GM04503 (cell line): ENCODE measurements at places on chromosomes 3 and 15.

- no peak for DNase-seq
Measured at GRCh38 chr3:156770699-156771414, 55.3 kb upstream of the LEKR1 start.

DNA sequence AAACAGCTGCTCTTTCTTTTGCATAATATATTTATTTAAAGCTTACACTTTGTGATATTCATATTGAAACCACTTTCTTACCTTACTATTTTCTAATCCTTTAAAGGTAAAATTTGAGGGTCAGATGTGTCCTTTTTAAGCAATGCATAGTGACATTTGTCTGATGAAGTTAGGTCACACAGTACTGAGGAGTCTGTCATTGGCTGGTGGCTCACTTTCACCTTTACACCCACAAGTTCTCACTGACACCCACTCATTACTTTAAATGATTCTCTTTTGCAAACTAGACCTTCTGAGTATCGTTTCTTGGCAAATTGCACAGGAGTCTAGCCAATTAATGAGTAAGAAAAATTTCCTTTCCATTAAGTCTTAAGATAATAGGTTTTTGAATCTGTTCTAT lies 758.3 kb upstream of the ARPP21 start:
- no peak for DNase-seq

DNA sequence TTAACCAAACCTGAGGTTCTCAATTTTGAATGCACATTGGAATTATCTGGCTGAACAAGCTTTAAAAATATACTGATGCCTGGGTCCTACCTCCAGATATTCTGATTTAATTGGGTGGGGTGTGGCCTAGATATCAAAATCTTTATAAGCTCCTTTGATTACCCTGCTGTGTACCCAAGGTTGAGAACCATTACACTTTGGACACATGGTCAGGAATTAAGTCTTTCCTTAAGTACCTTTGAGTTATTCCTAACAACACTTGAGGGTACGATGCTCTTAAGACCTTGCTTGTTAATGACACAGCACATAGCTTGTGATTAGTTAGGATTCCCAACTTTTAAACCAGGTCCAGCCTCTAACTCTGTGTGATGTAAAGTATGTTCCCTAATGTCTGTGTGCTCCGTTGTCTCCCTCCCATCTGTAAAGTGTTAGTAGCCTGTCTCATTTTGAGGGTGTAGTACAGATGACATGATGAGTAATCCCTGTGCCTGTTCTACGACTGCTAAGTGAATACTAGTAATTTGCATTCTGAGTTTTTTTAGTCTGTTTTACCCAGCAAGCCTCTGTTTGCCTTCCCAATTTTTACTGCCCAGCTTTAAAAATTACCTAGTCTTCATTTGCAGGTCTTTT lies 154.9 kb downstream of the KLHL25 start:
- no peak for DNase-seq

GRCh38 chr15:90530250-90531051 lies 728 bp downstream of the CRTC3 start:
- no peak for DNase-seq

GRCh38 chr15:92896561-92896960 lies 3.6 kb upstream of the CHD2 start:
- DNase-seq, result no peak

GRCh38 chr15:60774829-60775463 lies 296.0 kb upstream of the ICE2 start:
- no peak for DNase-seq

DNA sequence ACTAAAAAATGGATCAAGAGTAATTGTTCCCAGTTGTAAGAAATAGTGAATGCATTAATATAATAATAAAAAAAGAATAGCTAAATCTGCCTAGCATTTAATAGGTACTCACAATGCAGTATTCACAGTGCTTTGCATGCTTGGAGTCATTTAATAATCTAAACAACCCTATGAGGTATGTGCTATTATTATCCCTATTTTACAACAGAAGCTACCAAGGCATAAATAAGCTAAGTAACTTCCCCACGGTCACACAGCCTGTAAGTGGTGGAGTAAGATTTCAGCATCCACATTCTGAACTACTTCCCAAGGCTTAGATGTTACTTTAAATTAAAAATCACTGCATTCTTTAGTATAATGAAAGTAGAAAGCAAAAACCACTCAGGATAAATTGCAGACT lies 102.9 kb downstream of the PLCH1 start:
- DNase-seq, result no peak

DNA sequence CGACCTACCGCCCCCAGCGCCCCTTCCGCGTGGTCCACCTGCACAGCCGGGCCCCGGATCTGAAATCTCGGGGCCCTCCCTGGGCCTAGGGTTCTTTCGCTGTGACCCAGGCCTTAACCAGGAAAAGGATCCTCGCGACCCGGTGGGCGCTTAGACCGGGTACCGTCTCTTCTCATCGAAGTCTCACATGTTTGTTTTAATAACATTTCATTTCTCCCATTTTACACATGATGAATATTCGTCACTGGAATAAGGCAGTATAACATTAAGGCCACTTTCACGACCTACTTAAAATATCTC lies 277 bp upstream of the DALRD3 start:
- DNase-seq, result no peak

- no peak for DNase-seq
Measured at GRCh38 chr3:39432342-39432741, 25.8 kb downstream of the RPSA start.

GRCh38 chr3:134064081-134064480 lies 34.4 kb upstream of the SLCO2A1 start:
- no peak for DNase-seq

DNA sequence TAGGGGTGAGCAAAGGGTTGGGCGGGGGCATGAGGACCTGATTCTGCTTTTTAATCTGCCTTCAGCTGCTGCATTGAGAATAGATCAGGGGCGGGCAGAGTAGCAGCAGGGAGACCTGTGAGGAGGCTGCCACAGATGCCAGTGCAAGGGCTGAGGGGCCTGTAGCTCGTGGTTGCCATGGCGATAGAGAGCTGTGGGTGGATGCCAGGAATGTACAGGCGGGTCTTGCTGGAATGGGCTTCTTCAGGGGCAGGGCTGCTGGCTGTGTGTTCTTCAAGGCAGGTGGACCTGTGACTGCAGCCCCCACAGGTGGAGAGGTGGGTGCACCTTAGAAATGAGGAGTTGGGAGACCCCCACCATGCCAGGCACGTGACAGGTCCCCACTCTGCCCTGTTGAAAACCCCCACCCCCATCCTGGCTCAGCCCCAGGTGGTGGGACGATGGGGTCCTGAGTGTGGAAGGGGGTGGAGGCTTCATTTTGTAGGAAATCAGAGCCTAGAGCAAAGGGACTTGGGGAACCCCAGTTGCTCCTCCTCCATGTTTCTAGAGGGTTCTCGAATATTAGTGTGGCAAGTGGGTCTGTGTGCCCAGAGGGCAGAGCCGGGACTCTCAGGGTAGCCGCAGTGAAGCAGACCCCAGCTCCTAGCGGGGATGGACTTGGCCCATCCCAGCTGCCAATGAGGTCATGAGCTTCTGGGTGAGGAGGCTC lies 38.3 kb downstream of the SLC6A6 start:
- DNase-seq, result no peak

DNA sequence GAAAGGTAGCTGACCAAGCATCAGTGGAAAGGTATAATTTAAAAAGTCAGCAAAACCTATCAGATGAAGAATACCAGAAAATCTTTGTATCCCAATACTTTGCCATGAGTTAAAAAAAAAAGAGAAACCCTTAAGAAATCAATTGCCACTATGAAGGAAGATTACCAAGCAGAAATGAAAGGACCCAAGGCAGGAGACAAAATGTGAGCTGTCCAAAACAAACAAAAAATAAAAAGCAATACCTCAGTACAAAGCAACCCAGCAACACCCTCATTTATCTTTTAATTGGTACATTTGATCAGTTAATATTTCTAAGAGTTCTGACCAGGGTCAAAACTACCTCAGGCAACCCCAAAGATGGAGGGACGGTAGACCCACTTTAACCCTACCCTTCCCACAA lies 65.3 kb downstream of the MOBP start:
- DNase-seq, result no peak

DNA sequence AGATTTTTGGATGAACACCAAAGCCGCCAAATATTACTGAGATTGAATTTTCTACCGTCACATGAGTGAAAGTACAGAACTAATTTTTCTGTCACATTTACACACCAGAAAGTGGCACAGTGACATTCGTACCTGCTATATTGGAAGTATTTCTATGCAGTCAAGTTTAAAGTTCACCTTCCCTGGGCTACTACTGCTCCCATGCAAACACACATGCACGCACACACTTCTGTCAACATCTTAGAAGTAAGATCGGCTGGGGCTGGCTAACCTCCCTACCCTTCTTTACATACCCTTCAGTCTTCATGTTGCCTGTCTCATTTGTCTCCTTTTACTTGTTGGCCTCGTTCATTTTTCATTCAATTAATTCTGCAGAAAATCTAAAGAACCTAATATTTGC lies 19.0 kb upstream of the TM4SF1 start:
- DNase-seq, result no peak

- no peak for DNase-seq
Measured at GRCh38 chr15:90365414-90366055, 13.5 kb downstream of the ZNF774 start.

- DNase-seq, result no peak
Measured at GRCh38 chr3:193452338-193452737, 73.8 kb upstream of the ATP13A5 start.

DNA sequence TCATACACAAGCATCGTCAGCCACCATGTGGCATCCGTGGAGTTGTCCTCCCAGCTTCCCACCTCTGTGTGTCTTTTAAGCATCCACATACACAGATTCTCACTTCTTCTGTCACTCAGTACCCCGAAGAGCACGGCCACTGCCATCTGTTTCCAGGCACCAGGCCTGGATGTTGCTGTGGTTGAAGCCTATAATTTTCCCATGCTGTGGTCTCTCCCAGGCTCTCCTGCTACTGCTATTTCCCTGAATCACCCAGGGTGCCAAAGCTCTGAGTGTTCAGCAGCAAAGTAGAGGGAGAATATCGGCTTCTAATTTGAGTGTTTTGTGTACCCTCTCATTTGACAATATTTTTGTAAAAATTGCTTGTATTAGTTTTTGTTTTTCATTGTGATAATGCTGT lies 265.7 kb downstream of the DIPK2A start:
- DNase-seq, result no peak

DNA sequence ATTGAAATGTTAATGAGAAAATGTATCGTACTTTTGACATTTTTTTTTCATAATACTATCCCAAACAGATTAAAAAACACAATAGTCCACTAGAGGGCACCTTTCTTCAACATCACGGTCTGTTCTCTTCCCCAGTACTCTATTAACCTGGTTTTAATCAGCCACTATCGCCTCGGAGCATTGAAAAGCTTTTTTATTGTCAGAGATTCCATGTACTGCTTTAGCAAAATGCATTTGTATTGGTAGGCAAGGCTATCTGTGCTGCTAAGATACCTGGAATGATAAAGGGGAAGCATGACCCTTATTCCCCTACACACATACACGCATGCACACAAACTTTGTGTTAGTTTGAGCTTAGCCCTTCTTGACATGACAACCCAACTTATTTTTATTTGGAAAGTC lies 160.1 kb upstream of the IL12A start:
- DNase-seq, result no peak

DNA sequence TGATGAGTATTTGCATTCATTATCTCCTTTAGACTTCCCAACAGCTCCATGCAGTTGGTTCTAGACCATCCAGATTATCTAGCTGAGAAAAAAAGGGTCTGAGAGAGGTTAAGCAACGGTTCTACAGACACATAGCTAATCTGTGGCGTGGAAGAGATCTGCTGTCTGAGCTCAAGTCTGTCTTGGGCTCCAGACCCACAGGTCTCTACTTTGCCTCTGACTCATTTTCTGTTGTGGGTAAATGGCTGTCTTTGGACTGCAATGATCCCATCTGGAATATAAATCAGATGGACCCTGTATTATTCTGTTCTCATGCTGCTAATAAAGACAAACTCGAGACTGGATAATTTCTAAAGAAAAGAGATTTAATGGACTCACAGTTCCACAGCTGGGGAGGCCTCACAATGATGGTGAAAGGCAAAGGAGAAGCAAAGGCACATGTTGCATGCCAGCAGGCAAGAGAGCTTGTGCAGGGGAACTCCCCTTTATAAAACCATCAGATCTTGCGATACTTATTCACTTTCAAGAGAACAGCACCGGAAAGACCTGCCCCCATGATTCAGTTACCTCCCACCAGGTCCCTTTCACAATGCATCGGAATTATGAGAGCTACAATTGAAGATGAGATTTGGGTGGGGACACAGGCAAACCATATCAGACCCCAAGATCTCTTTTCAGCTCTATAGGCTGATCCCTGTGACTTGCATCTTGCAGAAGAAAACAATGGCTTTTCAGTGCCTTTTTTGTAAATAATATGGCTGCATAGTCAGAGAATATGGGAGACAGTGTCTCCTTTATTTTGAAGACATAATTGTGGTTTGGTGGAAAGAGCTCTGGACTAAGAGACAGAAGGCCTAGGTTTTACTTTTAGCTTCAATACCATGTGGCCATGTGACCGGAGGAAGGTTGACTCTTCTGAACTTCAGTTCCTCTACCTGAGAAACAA lies 24.7 kb downstream of the CEMIP start:
- no peak for DNase-seq

DNA sequence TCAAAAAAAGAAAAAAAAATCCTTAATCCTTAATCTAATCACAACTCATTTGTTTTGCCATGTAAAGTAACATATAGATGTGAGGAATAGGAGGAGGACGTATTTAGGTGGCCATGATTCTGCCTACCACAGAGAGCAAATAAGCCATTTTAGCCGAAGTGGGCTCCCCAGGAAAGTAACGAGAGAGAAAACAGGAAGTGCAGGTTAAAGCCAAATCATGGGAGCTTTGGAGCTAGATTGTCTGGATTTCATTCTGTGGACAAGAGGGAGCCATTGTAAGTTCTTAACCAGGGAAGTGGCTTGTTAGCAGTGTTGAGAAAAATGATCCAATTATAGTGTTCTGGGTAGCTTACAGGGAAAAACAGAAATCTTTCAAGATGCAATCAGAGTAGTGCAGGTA lies 9.4 kb downstream of the TMOD2 start:
- DNase-seq, result no peak

- no peak for DNase-seq
Measured at GRCh38 chr15:23472033-23472432, 25.0 kb upstream of the GOLGA6L2 start.

GRCh38 chr3:33377931-33378330 lies 62.3 kb downstream of the UBP1 start:
- DNase-seq, result peak; percentile 62

- DNase-seq, result no peak
Measured at GRCh38 chr3:105154692-105155091, 212.0 kb upstream of the ALCAM start.

- no peak for DNase-seq
Measured at GRCh38 chr3:65625305-65625704, 413.4 kb downstream of the MAGI1 start.
